ENCODE measurements at places on chromosomes 11 and 22.

- no peak for DNase-seq
Observed at GRCh38 chr11:65067446-65067845, 9.1 kb upstream of the NAALADL1 start.

GRCh38 chr11:72336163-72336562, 92.2 kb upstream of the PHOX2A start:
- no peak for DNase-seq

DNA sequence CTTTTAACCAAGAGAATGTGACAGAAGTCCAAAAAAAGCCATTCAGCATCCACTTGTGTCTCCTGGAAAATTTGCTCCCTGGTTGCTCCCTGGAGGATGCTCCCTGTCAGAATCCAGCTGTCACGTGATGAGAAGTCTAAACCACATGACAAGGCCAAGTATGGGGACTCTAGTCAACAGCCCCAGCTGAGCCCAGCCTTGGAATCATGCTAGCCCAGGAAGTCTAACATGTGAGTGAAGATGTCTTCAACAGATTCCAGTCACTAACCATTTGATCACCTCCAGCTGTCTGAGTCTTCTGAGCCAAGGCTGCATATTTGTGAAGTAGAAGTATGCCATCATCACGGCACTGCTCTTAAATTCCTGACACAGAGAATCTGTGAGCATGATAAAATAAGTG, 4.2 kb downstream of the OR56B4 start:
- DNase-seq = no peak

DNA sequence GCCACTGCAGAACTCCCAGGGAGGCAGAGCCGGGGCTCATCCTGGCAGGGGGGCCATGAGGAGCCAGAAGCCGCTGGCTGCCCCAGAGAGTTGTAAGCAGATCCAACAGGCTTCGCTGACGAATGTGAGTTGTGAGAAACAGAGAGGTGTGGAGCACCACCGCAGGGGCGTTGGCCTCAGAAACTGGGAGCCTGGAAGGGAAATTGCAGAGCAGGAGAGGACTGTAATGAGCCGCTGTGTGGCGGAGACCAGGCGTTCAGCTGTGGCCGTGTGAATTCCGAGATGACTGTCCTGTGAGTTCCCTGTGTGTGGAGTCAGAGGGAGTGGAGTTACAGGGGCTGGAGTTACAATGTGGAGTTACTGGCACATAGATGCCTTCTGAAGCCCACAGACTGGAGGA, 27.7 kb upstream of the ETS1 start:
- DNase-seq = no peak

GRCh38 chr11:71420455-71421241, 27.5 kb downstream of the DHCR7 start:
- peak; percentile 44 for DNase-seq

GRCh38 chr11:95680169-95680929, 109.2 kb downstream of the FAM76B start:
- DNase-seq = no peak

GRCh38 chr11:57097149-57097548, 84.6 kb upstream of the LRRC55 start:
- DNase-seq = no peak

- peak; percentile 26 for DNase-seq
Observed at GRCh38 chr11:116605543-116606459, 167.0 kb downstream of the BUD13 start.

GRCh38 chr11:23924226-23924625, 572.6 kb upstream of the LUZP2 start:
- DNase-seq = no peak

DNA sequence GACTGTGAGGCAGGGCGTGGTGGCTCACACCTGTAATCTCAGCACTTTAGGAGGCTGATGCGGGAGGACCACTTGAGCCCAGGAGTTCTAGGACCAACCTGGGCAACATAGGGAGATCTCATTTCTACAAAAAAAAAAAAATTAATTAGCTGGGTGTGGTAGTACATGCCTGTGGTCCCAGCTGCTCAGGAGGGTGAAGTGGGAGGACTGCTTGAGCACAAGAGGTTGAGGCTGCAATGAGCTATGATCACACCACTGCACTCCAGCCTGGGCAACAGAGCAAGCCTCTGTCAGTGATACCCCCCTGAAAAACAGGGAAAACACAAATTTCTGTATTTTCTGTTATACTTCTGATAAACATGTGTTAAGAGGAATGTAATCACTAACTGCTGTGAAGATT, 57.8 kb upstream of the ARHGAP32 start:
- DNase-seq = no peak

GRCh38 chr11:57936050-57936418, 87.6 kb upstream of the OR9Q1 start:
- DNase-seq = no peak

- no peak for DNase-seq
Observed at GRCh38 chr11:116061322-116061721, 557.1 kb upstream of the CADM1 start.

DNA sequence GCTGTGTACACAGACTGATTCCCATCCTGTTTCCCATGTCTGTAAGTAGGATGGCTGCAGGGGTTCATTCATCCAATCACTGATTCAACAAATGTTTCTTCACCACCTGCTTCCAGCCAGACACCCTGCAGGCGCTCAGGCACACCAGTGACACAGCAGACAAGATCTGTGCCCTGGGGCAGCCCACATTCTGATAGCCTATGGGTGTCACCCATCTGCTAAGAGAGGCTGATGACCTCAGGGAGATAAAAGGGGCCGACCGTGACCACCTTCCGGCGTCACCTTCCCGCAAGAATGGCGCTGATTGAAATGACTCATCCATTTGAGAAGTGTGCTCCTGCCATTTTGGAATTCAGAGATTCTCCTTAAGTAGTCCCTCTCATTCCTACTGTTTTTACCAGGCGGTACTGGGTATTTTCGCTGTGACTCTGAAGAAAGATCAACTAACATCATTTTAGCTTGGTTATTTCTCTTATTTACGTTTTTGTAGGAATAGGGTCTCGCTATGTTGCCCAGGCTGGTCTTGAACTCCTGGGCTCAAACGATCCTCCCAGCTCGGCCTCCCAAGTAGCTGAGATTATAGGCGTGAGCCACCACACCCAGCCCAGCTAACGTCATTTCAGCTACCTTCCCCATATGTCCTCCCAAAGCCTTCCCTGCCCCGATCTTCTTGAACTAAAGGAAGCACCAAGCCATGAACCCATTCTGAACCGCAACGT, 73.2 kb upstream of the BID start:
- DNase-seq = peak; percentile 75

GRCh38 chr11:15841931-15842740, 514.2 kb downstream of the SOX6 start:
- no peak for DNase-seq
